GM12892 (cell line): ENCODE measurements at places on chromosomes 12 and 14.

DNA sequence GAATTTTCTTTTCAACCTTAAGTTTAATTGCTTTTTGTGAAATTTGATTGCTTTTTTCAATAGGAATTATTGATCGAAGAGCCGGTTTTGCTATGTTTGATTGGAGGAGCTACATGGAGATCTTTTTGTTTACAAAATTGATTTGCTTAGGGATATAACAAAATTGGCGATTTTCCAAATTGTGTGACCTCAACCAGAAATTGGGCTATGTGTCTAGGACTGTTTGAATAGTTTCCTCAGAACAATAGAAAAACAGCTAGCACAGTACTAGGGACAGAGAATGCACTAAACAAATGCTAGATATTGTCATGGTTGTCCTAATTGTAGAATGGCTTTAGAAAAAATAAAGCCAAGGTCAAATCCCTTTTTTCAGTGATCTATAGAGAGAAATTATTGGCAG is 2.4 kb downstream of the SLC17A8 start:
- DNase-seq = no peak

DNA sequence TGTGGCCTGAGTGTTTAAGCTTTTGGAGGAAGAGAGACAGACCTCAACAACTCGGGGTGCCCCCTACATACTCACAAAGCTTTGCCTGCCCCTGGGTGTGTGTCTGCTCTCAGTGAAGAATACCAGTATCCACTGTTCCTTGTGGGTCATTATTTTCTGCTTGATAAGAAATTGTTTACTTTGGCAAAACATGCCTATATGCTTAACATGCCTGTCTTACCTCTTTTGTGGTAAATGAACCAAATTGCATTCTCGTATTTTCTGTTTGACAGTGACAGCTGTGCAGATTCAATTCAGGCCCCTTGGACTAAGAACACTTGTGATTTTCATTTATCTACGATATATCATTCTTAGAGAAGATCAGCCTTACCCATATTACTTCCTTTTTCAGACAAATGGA is 50.6 kb upstream of the REP15 start:
- DNase-seq = no peak

- no peak for DNase-seq
These were observed 1.2 kb downstream of the METTL1 start for GRCh38 chr12:57770734-57771133.

DNA sequence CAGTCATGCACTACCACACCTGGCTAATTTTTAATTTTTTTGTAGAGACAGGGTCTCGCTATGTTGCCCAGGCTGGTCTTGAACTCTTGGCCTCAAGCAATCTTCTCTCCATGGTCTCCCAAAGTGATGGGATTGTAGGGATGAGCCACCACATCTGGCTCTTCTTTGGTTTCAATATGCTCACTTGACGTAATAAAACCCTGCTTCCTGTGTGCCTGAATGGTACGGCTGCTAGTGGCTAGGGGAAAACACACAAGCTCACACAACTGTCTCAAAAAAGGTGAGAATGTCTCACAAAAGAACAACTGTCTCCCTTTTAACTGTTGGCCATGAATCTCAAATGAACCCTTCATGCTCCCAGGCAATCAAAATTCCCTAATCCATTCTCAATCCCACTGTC is 15.0 kb downstream of the C1S start:
- DNase-seq = no peak

DNA sequence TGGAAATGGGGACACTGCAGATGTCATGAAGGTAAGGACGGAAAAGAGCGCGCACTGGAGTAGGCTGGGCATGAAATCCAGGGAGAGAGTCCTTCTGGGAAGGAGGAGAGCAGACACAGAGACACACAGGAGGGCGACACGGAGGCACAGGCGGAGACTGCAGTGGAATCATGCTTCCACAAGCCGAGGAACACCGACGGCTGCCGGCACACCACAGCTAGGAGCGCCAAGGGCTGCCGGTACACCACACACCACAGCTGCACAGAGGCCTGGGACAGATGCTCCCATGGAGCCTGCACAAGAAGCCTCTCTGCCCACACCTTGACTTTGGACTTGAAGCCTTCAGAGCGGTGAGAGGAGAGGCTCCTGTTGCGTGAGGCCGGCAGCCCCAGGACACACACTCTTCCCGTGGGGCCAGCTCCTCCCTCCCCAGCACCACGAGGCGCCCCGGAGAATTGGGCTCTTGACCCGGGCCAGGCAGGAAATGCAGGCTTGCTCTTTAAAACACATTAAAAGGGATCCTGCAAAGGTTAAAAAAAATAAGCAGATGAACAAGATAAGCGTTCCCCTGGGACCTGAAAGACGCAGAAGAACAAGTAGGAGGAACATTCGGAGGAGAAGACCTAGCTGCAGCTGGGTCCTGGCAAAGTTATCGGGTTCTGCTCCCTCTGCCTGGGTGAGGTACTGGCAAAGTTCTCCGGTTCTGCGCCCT is 28.3 kb upstream of the FZD10 start:
- DNase-seq = no peak

DNA sequence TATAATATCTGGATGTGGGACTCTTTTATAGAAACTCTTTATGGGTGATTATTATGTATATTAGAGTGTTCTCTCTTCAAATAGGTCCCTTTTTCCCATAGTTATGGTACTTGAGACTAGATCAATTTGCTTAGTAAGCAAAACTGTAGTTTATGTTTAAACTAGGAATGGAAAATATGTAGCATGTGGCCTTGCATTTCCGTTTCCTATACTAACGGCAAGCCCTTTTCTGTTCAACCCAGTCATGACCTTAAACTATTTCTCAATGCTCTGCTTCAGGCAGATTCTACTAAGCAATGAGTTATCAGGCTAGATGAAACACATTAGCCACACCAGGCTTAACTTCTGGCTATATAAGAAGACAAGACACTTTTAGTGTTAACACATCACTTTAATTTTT is 84.6 kb downstream of the OTOGL start:
- no peak for DNase-seq

DNA sequence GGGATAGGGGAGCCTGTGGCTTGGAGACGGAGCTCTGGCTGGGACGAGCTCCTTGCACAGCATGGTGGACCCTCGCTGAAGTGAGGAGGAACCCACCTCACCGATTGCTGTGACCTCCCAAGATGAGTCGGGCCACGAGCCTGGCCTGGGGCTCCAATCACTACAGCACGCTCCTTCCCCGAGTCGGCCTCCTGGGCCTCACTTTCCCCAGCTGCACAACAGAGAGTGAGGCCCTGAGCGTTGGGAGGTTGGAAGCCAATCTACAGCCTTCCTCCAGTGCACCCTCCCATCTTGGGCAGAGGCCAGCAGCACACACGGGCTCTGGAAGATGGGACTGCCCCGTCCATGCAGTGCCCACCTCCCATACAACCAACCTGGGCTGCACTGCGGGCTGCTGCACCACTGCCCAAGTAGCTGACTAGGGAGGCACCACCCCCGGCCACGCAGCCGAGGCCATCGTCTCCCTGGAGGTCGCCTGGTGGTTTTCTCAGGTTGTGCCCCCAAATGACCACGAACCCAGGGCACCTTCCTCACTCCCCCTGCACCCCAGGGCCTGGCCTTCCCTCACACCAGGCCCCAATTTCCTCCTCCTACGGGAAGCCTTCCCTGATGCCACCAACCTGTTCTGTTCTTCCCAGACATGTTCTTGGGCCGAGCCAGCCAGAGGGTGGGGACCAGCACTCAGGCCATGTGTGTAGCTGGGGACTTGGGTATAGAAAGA is 152.3 kb upstream of the C14orf180 start:
- DNase-seq = no peak

DNA sequence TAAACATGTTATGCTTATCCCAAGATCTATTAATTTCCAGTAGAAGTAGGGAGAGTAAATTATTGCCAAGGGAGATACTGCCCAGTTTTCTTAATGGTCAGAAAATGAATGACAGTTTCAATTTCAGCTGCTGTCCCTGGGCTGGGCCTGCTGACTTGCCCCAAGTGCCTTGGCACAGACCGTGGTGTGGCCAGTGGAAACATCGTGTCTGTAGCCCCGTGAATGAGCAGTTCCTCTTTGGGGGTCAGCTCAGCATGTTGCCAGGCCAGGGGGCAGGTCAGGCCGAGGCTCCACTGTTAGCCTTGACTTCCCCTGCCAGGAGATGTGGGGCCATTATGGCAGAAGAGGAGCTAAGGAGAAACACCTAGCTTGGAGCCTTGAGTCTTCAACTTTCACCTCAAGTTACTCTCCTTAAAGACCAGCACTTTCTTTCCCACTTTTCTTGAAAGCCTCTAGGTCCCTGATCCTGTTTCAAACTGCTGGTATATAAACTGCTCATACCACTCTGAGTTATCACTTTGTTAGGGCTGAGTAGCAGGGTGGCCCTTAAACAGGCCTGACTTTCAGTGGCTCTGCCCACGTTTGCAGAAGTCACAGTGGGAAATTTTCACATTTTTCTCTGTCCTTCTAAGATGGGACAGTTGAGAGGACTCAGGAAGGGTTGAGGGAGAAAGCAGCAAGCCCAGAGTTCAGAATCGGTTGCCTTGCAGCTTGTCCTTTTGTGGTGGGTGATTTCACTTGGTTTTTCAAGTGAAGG is 73.2 kb downstream of the SUSD6 start:
- no peak for DNase-seq

GRCh38 chr12:62190689-62191490 is 69.3 kb upstream of the USP15 start:
- peak; percentile 3 for DNase-seq

- no peak for DNase-seq
These were observed 86.3 kb downstream of the VWF start for GRCh38 chr12:6038160-6038559.

- no peak for DNase-seq
These were observed 66.7 kb downstream of the RESF1 start for GRCh38 chr12:32025906-32026305.

- no peak for DNase-seq
These were observed 23.7 kb downstream of the CDC42BPB start for GRCh38 chr14:103033681-103034096.

- DNase-seq = no peak
These were observed 16.6 kb upstream of the IFI27L2 start for GRCh38 chr14:94145902-94146527.

DNA sequence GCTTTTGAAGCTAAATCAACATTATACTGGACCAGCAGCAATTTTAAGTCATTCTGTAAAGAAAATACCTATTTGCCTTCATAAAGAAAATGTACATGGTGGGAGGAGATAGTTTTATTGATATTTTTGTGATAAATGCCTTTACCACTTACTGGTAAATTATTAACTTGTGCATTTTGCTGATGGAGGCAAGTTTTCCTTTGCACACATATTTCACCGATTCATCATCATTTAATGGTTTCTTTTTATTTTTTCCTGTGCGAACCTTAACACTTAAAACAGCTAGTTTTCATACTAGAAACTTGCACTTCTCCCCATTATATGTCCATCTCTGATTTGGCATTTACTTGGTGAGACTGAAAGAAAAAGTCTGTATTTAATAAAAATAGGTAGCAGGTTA is 239.3 kb downstream of the TRHDE start:
- DNase-seq = no peak

DNA sequence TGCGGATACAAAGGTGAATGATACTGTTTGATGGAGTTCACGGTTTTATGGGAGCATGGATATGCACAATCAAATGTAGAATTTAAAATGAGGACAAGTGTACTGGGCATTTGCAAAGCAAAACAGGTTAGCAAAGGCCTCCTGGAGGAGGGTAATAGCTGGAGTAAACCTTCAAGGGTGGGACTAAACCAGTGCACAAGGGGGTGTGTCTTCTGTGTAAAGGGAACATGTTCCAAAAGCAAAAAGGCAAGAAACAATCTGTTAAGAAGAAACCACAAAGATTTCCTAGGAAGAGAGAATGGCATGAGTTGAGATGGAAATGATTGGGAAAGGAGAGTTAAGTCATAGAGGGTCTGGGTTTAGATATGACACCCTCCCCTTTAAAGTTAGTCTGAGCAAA is 109.2 kb upstream of the SLCO1C1 start:
- DNase-seq = no peak

GRCh38 chr12:97556302-97556779 is 93.7 kb downstream of the RMST start:
- no peak for DNase-seq

DNA sequence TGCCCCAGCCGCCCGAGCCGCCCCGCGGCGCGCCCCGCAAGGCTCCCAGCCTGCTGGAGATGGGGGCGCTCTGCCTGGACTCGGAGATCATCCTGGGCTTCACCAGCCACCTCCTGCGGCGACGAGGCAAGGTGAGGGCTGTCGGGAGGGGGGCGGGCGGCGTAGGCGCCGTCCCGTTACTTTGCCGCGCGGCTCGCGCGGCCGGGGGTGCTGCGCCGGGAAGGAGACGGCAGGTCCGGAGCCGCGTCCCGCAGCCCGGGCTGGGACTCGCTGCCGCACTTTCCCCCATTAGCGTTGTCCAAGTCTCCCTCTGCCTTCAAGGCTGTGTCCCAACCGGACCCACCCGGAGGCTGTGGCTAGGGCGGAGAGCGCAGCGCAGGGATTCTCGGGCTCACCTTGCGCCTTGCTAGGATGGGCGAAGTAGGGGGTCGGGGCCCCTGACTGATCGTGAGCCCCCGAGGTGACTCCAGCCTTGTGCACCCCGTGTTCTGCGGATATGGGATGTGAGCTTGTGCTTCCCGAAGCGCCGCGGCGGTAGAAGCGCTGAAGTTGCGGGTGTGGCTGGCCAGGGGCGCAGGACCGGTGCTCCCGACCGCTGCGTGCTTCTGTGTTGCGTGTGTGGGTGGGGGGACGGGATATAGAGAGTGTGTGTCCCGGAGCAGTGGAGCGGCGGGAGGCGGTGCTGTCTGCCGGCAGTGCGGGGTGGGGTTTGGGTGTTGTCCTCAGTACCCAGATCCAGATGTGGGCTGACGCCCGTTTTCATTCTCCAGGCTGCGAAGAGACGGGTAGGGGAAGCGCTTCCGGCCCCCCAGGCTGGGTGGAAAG is 1.7 kb upstream of the KIF26A start:
- no peak for DNase-seq
